Suppressor macrophage (primary cell): ENCODE measurements at places on chromosomes 12 and 14.

DNA sequence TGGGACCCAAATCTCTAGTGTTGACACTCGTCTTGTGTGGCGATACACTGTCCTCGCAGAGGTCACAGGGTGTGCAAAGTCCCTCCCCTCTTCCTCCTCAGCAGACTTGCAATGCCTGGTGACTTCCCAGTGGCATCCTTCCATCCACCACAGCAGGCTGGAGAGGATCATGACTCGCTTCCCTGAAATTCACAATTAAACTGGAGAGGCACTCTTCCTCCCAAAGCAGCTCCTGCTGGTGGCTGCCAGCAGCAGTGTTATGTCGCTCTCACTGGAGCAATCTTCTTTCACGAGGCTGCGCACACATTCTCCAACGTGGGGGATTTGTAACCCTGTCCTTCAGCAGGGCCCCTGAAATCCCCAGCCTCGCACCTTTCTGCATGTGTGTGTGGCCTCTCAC lies 145.2 kb upstream of the TMCC3 start:
- no peak for DNase-seq

DNA sequence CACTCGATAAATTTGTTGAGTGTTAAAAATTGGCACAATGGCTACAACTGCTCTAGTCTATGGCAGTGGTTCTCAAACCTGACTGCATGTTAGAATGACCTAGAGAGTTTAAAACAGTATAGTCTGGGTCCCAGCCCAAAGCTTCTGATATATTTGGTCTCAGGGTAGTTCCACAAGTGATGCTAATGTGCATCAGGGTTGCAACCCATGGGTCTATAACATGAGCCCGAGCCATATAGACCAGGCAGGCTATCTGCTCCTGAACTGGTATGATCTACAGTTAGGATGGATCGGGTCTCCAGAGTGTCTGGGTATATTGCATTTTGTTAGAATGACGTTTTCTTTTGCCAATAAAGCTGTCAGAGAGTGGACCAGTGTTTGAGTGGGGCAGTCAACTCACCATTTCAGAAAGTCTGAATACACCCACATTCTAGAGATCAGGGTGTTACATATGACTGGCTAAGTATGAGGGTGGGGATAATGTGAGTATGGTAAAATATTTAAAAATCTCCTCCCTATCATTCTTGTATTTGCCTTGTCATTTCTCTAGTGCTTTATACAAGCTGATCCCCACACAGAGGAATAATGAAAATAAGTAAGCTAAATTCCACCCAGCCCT lies 80.9 kb downstream of the FRMD6 start:
- DNase-seq = no peak

- no peak for DNase-seq
Measured at GRCh38 chr12:49261721-49262120, 3.2 kb upstream of the TUBA1C start.

GRCh38 chr12:131529196-131530040 lies 181.5 kb upstream of the SFSWAP start:
- no peak for DNase-seq

DNA sequence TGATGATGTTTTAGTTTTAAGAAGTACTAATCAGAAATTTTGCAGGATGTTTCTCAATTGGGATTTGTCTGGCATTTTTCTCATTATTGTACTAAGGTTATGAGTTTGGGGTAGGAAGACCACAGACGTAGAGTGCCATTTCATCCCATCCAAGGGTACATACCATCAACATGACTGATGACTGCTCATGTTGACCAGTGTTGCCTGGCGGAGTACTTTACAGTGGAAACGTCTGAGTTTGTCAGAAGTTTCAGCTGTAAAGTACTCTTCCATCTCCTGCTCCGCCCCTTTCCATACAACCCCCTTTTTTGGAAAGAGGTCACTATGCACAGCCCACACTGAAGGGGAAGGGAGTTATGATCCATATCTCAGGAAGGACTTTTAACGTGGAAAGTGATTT lies 74.2 kb downstream of the RCOR1 start:
- DNase-seq = no peak

- no peak for DNase-seq
Measured at GRCh38 chr12:82919388-82920054, 232.8 kb downstream of the TMTC2 start.

DNA sequence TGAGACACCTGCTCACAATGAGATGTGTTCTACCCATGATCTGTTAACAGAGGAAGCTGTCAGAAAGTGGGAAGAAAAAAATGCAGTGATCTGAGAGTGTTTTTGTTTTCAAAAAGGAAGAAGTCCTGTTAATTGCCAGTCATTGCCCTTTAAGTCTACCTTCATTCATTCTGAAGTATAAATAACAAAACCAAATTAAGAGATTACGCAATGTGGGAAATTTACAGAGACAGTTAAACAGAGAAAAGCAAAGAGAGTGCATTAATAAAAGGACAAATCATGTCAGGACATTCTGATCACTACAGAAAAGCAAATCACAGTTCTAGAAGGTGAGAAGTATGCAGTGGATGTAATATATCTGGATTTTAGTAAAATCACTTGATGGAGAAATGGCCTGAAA lies 154.2 kb downstream of the NRXN3 start:
- DNase-seq = no peak
